Naive thymus-derived CD4-positive, alpha-beta T cell (primary cell): ENCODE measurements at places on chromosomes 11 and 22. TPM values are rescaled to one million over a fixed set of nuclear protein-coding genes. Genes with fewer than 3 reads are reported as not detected.

DNA sequence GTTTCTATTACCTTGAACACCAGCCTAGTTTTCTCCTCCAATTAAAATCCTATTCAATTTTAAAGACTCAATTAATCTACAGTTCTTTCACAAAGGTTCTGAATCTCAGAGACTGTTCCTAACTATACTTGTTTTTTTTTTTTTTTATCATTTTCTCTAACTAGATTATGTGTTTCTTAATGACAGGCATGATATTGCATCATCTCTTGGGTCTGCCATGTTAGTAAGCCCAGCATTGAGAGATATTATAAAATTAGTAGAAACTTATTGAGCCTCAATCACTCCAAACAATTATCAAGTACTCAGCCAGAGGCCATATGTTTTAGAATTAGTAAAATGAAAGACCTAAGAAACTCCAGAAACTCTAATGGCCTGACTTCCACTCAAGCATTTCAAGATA, 28.1 kb upstream of the SLC5A12 start:
- no peak for DNase-seq
- H3K36me3 ChIP-seq, result no peaks in the 10 kb centered on the region
- no peak overlapping the region for H3K27ac ChIP-seq
- no peak overlapping the region for H3K4me3 ChIP-seq
- no peaks in the 10 kb centered on the region for H3K4me1 ChIP-seq

GRCh38 chr22:37187891-37188761, at the start of gene C1QTNF6:
Gene C1QTNF6, minus strand, starts transcription at chr22:37188247. Its CDS starts 34 bp downstream, at chr22:37188213.
- DNase-seq, result no peak
- H3K4me3 ChIP-seq, result no peak within 1 kb of the TSS
- no peaks in the 10 kb centered on the region for H3K27me3 ChIP-seq
- no peaks in the 10 kb centered on the region for H3K36me3 ChIP-seq
- H3K4me1 ChIP-seq, result peaks cover 65% of the 10 kb centered on the region
- no peak within 1 kb of the TSS for H3K27ac ChIP-seq

GRCh38 chr22:48644997-48645396, 1182.7 kb downstream of the BRD1 start:
- H3K36me3 ChIP-seq, result no peaks in the 10 kb centered on the region
- DNase-seq, result no peak
- H3K4me1 ChIP-seq, result no peaks in the 10 kb centered on the region
- no peak overlapping the region for H3K27ac ChIP-seq
- no peak overlapping the region for H3K4me3 ChIP-seq

The IFITM10 gene
- not detected for polyA plus RNA-seq
